CD4-positive, alpha-beta T cell treated with Interleukin-4 for 1 hour (primary cell): ENCODE measurements at places on chromosomes 6 and 20.
A peak's percentile ranks its signal among the peaks of the same experiment; 100 is the strongest.

- DNase-seq, result no peak
Measured at GRCh38 chr6:155075930-155076695, 81.0 kb downstream of the TIAM2 start.

DNA sequence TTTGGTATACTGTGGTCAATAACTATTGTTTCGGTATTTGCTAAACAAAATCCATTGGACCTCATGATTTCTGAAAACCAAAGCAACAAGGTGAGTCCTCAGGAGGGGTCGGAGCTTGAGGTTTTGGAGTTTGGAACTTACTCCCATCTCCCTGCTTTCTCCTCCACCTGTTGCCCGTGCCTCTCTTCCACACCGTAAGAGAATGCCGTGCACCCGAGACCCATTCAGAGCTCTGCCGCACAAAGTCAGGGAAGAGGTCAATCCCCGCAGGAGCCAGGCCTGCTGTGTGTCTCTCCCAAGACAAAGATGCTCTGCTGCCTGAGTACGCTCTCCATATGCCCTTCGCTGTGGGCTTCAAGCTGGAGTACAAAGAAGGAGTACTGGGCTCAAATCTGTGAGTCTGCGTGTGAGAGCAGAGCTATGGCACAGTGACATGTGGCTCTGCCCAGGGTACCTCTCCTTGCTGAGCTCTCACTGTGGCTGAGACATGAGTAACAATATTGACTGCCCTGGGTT lies 23.9 kb downstream of the PXDC1 start:
- DNase-seq, result no peak

DNA sequence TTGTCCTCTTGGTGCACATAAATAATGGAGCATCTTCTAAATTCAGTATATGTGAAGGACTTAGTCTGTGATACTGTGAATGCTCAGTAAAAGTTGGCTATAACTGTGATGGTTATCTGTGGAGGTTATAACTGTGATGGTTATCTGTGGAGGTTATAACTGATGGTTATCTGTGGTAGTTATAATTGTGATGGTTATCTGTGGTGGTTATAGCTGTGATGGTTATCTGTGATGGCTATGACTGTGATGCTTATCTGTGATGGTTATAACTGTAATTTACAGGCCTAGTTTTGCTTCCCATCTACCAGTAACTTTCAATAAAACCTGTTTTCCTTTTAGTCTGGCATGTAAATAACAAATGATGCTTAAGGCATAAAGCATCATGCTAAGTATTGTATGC lies 16.5 kb downstream of the PTK7 start:
- no peak for DNase-seq

GRCh38 chr6:155341130-155341828 lies 27.0 kb upstream of the TFB1M start:
- no peak for DNase-seq

- no peak for DNase-seq
Measured at GRCh38 chr20:35603695-35604448, 11.8 kb upstream of the SPAG4 start.

- DNase-seq, result no peak
Measured at GRCh38 chr6:69693762-69694161, 103.0 kb downstream of the LMBRD1 start.

DNA sequence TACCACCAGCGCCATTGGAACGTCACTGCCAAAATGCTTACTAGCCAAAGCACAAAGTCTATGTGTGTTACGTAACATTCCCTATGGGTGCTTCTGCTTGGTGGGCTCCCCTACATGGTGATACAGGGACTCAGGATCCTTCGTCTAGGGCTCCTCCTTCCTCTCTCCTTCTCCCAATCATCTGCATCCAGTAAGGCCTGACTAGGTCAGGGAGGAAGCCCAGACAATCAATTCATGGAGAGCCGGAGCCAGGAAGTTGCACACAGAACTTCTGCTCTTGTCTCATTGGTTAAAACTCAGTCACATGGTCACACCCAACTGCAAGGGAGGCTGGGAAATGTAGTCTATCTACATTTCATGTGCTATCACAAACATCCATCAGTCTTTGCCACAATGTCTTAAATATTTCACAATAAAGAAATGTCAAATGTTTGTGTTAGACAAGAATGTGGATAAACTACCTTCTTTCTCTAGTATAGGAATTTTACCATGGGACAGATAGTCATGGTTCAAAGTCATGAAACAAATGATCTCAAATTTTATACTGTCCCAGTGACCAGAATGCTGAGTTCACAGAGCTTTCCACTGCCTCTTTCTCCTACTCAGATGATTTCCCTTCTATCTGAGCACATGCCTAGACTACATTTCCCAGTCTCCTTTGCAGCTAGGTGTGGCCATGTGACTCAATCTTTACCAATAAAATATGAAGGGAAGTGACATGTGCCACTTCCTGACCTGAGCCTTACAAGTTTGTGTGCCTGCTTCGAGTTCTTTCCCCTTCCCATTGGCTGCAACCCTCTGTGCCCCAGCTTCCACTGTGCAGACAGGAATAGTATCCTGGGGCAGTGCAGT lies 9.3 kb upstream of the KCNK15 start:
- DNase-seq, result peak; percentile 58

DNA sequence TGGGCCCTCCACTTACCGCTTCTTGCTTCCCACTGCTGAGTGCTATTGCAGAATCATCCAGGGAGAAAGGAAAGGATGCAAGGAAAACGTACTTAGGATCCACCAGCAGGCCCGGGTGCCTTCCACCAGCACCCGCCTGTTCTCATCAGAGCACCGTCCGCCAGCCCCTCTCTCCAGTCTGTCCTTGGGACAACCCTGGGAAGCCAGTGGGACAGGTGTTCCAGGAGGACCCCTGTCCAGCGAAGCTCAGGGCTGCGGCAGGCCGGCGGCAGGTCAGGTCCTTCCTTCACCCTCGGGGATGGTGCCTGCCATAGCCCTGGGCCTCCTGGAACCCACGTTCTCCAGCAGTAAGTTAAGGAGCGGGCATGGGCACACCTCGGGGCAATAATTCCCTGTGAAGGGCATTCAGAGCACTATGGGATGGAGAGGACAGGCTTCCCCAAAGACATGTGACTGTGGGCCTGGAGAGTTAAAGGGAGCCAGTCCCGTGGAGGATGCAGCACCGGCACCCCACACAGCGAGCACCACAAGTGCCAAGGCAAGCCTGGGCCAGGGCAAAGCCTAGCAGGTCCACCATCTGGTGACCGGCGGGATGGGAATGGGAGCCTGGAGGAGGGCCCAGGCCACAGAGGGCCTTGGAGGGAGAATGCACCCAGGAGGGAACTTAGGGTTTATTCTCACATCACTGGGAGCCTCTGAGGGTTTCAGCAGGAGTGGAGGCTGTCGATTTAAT lies 396.7 kb downstream of the TAF4 start:
- no peak for DNase-seq

DNA sequence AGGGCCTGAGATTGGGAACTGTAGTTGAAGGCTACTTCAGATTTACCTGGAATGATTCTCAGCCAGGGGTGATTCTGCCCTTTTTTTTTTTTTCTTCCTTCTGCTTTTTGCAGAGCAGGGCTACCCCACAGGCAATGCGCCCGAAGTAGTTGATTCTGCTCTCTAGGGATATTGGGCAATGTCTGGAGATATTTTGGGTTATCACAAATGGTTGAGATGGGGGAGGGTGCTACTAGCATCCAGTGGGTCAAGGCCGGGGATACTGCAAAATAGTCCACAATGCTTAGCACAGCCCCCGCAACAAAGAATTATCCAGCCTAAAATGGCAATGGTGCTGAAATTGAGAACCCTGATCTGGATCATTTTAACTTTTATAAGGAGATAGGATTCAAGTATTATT lies 71.2 kb upstream of the ZMYND8 start:
- DNase-seq, result no peak

- no peak for DNase-seq
Measured at GRCh38 chr6:103081876-103082630, 1688.5 kb downstream of the GRIK2 start.

DNA sequence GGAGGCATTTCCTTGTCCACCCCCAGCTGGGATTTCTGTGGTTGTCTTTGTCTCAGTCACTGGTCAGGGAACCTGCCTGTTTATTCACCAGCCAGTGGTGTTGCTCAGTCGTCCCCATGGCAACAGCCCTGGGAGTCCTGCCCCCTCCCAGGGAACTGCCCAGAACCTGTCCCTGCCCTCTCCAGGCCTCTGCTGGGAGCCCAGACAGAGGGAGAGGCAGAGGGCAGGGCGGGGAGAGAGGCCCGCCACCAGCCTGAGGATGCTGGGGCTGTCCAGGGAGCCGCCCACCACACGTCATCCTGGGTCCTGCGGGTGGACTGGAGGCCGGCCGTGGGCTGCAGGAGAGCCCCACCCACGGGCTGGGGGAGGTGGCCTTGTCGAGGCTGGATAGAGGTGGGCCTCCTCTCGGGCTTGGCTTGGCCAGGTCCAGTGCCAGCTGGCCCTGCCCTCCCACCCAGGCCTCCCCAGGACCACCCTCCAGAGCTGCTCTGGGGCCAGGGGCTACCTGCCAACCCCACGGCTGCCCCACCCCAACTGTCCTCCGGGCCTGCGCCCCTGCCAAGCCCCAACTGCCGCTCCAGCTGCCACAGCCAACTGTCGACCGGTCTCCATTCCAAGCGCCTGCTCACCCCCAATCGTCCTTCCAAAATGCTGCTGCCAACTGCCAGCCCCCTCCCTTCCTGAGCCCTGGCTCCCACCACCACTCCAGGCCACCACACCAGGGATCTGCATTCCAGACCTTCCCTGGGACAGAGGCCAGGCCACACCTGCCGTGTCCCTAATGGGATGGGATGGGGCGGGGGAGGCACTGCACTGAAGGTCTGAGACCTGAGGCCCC lies 4.2 kb upstream of the ZBTB46 start:
- DNase-seq, result no peak

- DNase-seq, result no peak
Measured at GRCh38 chr6:105495515-105495914, 92.6 kb upstream of the PREP start.

DNA sequence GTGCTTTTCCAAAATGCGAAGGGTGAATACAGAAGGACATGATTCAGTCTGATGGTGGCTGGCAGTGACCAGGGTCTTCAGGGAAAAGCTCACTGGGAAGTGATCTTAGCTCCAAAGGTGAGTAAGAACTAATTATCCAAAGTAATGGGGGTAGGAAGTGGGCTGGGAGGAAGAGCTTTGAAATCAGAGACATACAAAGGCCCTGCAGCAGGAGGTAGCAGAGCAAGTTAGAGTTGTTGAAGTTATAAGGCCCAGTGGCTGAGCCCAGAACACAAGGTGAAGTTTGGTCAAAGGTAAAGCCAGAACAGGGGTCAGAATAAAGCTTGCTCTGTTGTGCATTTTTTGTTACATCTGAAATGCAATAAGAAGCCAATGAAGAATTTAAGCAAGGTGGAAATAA lies 81.2 kb downstream of the PLCB1 start:
- DNase-seq, result no peak

DNA sequence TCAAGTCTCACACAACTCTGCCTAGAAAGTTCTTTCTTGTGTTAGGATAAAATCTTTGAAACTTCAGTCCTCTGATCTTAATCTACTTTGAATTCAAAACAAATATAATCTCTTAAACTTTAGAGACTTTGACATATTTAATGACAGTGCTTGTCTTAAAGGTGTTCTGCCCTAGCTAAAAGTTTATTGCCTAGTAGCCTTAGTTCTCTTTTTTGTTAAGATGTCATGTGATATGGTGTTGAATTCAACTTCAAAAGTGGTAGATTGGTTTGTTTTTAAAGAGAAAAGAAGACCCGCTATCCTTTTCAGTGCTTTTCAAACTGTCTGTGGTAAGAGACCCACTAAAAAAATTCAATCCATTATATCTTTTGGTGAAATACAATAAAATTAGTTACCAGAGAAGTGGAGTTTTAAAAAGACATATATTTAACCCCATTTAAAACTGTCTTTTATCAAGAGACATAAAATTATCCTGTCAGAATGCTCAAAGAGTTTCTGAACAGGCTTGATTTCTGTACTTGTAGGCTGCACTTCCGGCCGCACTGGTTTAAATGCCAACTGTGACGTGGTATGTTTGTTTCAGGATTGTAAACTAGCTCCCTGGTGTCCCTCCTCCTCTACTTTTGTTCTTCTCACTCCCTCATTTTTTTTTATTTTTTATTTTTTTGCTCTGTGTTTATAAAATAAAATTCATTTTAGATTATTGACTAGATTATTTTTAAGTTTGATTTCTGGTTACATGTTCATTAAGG lies 76.5 kb downstream of the QKI start:
- no peak for DNase-seq
